ENCODE measurements at places on chromosomes 5 and 9. TPM values are rescaled to one million over a fixed set of nuclear protein-coding genes. Genes with fewer than 3 reads are reported as not detected.
A peak's percentile ranks its signal among the peaks of the same experiment; 100 is the strongest.

DNA sequence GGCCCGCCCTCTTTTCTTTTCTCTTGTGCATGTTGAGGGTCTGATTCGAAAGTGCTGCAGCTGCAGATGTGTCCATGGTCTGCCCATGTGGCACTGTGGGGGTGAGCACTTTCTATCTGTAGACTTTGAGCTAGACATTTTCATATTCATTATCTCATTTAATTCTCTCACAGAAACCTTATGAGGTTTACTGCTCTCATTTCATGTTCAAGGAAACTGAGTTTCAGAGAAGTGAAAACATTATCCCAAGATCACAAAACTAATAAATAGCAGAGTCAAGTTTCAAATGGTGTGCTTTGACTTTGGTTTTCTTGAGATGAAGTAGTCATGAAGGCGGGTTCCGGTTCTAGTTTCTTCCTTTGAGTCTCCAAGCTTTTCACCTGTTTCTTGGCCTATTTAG is 536.5 kb upstream of the ZNF462 start:
- no peak for DNase-seq

- no peak for DNase-seq
These were observed 24.1 kb downstream of the TENT4A start for GRCh38 chr5:6737043-6737941.

Gene TMEM215
- 3.0 TPM for total RNA-seq

DNA sequence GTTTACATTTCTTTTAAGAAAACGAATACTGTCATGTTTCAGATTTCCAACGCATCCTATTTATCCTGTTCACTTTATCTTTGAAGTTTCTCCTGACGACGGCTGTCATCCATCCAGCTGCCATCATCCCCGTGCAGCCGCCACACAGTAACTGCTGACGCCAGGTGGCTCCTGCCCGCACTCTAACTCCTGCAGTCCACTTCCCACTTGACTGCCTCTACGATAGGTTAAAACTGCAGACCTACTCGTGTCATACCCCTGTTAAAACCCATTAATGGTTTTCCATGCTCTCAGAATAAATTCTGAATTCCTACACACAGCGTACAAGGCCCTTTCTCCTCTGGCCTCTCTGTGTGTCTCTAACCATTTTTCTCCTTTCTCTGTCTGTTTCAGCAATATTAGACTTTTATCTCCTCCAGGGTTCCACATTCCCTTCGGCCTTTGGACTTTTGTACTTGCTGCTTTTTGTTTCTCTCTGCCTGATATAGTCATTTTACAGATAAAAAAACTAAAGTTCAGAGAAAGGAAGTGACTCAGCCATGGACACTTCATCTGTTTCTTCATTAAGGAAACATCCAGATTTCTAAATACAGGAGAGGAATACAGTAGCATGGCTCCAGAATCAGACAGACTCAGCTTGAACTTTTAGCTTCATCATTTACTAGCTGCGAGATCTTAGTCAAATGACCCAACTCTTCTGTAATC is 84.9 kb downstream of the ADAMTS12 start:
- DNase-seq: peak; percentile 81

- DNase-seq: no peak
These were observed 6.9 kb upstream of the TRIO start for GRCh38 chr5:14136228-14136627.

- no peak for DNase-seq
These were observed 29.5 kb upstream of the CCDC180 start for GRCh38 chr9:97277953-97278352.

Gene TEK
- 2.3 TPM for total RNA-seq

- peak; percentile 98 for DNase-seq
These were observed 16.1 kb downstream of the B4GALT1 start for GRCh38 chr9:33151007-33151557.

DNA sequence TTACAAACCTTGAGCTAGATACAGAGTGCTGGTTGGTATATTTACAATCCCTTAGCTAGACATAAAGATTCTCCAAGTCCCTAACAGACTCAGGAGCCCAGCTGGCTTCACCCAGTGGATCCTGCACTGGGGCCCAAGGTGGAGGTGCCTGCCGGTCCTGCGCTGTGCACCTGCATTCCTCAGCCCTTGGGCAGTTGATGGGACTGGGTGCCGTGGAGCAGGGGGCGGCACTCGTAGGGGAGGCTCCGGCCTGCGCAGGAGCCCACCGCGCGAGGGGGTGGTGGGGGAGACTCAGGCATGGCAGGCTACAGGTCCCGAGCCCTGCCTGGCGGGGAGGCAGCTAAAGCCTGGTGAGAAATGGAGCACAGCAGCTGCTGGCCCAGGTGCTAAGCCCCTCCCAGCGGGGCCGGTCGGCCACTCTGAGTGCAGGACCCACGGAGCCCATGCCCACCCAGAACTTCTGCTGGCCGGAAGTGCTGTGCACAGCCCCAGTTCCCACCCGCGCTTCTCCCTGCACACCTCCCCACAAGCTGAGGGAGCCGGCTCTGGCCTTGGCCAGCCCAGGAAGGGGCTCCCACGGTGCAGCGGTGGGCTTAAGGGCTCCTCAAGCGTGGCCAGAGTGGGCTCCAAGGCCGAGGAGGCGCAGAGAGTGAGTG is 1464.7 kb downstream of the EFNA5 start:
- no peak for DNase-seq

DNA sequence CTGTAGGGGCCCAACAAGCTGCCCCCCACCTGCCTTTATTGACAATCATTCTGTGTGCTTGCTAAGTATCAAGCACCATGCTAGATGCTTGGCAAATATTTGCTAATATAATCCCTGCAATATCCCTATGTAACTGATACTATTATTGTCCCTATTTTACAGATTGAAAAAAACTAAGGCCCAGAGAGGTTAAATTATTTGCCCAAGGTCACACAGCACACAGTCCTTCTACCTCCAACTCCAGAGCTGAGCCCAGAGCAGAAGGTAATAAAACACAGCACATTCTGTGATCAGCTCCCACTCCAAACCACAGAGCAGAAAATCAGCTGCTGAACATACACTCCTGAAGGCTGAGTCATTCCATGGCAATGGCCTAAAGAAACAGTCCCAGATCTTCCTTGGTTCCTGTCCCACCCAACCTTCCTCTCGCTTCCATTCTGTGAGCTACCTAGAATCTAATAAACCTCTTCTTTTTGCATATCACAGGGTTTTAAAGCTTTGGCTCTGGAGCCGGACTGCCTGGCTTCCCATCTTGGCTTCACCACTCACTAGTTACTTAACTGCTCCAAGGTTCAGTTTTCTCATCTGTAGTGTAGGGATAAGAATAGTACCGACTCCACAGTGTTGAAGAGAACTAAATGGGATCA is 66.7 kb upstream of the ADRA1B start:
- peak; percentile 89 for DNase-seq

GRCh38 chr5:172647352-172648012 is 6.4 kb downstream of the NEURL1B start:
- no peak for DNase-seq

Gene PCDHA5
- total RNA-seq: 1.7 TPM

DNA sequence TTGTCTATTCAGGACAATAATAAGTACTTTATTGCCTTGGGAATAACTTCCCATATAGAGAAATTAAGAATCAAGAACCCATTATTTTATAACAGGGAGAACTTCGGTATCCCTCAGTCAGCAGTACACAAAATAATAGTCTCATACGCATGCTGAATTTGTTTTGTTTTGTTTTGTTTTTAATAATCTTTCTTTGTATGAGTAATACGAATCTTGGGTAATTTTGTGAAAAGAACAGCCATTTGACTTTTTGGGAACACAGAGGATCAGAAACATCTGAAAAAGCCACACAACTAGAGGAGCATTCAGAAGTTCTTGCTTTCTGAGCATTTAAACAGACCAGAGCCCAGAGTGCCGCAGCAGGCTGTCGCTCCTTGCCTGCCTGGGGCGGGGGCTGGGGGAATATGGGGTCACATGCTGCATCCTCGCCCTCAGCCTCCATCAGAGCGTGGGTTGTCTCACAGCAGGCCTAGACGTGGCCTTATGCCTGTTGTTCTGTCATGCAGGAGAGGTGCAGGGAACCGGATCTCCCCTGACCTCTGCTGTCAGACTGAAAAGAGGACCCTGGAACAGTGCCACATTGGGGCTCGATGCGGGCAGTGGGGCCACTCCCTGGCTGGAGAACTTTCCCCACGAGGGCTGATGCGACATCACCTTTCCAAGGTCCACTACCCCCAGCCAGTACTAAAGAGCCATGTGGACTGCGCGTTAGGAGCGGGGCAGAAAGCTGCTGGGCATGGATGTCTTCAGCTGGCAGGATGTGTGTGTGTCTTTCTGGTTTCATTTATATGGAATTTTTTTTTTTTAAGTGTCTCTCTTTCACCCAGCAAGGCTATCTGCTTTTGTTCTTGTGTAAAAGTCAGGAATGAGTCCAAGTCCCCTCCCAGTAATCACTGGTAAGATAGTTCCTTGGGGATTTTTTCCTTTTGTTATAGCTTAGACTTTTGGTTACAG is 133.4 kb upstream of the OTULINL start:
- DNase-seq: peak; percentile 59

- no peak for DNase-seq
These were observed 2.1 kb upstream of the MYMK start for GRCh38 chr9:133526721-133527321.

- peak; percentile 81 for DNase-seq
These were observed 271.1 kb upstream of the MVB12B start for GRCh38 chr9:126055381-126055985.

Gene CCL21
- total RNA-seq: not detected

DNA sequence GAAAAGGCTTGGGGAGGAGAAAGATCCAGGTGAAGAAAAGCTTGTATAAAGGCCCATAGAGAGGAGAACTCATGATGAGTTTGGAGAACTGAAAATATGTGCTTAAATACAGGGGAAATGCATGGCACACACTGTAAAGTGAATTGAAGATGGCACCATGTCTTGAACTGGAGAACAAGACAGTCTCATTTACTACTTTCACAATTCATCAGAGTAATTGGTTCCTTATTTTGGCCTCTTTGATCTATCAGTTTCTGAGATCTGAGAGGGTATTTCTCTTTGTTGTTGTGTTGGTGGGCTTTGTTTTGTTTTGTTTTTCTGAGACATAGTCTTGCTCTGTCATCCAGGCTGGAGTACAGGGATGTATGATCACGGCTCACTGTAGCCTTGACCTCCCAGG is 98.2 kb downstream of the CEMIP2 start:
- DNase-seq: no peak

Data from astrocyte (in vitro differentiated cells and primary cell).